ENCODE measurements at places on chromosomes 12 and 14.

DNA sequence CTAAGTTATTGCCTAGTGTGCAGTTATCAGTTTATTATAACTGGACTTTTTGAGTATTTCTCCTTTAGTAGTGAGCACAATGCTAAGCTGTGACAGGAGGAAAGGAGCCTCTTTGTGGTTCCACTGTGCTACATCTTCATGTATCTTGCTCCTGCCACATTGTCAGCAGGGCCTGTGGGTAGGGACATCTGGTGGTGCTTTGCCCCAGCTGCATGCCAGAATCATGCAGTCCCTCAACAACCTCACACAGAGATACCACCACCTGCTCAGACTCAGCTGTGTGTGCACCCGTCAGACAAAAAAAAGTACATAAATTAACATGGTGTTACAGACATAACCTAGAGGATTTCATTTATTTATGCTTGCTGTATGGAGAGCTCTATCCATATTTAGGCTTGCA lies 51.1 kb downstream of the MIS18BP1 start:
- no peak for DNase-seq

DNA sequence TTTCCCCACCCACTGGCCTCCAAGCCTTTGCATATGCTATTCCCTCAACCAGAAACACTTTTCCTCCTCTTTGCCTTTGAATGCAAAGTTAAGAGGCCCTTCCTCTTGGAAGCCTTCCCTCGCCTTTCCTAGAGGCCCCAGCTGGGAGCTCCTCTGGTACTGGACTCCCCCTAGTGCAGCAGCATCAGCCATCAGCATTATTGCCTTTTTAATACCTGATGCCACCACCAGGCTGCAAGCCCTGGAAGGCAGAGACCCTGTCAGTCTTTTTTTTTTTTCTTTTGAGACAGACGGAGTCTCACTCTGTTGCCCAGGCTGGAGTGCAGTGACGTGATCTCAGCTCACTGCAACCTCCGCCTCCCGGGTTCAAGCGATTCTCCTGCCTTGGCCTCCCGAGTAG lies 19.1 kb upstream of the PLA2G1B start:
- DNase-seq: no peak

DNA sequence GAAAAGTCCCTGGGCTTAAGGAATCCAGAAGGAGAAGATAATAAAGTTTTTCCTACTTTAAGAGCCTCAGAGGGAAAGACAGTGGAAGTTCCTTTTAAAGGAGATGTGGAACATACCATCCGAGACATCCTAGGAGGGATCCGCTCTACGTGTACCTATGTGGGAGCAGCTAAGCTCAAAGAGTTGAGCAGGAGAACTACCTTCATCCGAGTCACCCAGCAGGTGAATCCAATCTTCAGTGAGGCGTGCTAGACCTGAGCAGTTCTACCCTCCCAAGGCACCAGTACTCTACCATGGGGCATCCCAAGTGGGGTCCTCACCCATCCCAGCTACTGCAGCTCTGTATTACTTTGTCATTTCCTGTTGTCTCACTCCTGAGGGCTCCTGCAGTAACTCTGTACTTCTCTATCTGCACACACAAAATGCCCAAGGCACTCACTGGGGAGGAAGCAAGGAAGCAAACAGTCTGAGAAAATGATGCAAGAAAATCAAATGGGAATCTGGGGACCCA lies 3.8 kb downstream of the TINF2 start:
- no peak for DNase-seq

GRCh38 chr12:43832463-43833168 lies 3.3 kb upstream of the TMEM117 start:
- DNase-seq: no peak

DNA sequence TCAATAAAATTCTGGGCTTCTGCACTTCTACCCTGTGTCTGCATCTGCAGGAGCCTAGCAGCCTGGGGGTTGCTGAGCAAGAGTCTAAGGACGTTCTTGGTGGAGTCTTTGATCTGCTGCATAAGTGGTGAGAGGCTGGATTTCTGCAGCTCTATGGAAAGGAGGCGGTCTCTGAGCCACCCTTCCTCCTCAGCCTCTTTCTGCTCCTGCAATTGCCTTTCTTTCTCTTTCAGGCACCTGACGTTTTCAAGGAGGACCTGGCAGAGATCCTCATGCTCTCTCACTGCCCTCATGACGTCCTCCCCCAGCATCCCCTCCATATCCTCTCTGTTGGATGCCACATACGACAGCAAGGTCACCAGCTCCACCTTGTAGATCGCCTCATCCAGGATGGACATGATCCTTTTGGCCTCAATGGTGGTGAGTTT lies 13.6 kb upstream of the TPCN1 start:
- no peak for DNase-seq

DNA sequence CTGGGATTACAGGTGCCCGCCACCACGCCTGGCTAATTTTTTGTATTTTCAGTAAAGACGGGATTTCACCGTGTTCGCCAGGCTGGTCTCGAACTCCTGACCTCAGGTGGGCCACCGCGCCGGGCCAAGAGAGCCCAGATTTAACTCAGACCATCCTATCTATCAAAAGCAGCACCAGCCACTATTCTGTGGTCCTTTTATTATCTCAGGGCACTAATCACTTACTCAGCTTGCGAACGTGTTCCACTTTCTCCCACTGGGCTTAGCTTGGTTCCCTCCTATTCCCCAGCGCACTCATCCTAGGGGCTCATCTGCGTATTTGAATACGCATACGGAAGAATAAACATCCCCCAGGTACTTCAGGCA lies 16.2 kb upstream of the AACS start:
- DNase-seq: no peak

DNA sequence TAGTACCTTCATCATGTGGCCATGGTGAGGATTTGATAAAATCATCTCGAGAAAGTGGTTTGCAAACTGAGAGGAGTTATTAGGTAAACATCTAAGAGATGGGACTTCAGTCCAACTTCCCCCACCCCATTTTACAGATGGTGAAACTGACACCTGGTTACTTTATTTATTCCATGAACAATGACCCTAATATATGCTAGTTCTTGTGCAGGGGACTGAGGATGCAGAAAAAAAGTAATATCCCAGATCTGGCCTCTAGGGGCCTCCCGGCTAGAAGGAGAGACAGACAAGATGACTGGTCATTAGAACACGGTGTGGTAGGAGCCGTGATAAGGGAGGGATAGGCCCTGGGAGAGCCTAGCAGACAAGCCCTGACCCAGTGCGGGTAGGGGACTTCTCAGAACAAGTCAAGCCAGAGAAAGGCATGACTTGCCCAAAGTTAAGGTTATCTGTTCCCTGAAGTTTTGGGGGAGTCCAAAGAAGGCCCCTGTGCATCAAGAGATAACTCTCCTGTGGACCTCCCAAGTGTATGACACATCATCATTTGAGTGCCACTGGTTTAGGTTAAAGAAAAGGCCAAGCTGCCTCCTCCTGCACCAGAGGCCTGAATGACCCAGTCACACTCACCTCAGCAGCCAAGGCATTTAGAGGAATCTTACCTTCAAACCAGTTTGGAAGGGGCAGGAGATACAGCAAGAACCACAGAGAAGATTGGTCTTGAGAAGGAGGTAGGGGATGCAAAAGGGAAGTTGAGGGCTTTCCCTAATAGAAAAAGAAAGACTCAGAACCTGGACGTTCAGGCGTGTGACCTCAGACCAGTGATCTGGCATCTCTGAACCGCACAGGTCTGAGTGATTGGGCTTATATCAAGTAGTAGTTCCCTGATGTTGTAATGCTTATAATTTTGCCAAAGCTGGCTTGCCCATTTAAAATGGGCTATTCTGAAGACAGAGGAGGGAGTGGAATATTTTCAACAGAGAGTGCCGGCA lies 1.6 kb downstream of the CMKLR1 start:
- peak; percentile 27 for DNase-seq

DNA sequence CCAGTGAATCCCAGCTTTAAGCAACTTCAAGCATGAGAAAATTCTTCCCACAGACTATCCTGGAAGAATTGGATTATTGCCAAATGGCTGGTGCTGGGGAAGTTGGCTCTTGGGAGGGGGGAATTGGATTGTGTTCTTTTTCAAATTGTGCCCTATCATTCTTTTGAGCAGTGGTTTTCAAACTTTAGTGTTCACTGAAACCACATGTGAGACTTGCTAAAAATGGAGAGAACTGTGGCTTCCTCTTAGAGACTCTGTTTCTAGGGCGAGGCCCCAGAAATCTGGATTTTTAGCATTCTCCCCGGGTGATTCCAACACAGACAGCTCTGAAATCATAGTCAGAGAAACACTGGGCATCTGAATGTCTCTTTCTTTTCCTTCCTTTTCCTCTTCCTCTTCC lies 14.3 kb upstream of the OTUB2 start:
- no peak for DNase-seq

Measured in NCI-H1417 (cell line).